ENCODE measurements at places on chromosomes 2 and 18.

GRCh38 chr18:46110406-46110805, 6.2 kb downstream of the HAUS1 start:
- DNase-seq, result no peak

DNA sequence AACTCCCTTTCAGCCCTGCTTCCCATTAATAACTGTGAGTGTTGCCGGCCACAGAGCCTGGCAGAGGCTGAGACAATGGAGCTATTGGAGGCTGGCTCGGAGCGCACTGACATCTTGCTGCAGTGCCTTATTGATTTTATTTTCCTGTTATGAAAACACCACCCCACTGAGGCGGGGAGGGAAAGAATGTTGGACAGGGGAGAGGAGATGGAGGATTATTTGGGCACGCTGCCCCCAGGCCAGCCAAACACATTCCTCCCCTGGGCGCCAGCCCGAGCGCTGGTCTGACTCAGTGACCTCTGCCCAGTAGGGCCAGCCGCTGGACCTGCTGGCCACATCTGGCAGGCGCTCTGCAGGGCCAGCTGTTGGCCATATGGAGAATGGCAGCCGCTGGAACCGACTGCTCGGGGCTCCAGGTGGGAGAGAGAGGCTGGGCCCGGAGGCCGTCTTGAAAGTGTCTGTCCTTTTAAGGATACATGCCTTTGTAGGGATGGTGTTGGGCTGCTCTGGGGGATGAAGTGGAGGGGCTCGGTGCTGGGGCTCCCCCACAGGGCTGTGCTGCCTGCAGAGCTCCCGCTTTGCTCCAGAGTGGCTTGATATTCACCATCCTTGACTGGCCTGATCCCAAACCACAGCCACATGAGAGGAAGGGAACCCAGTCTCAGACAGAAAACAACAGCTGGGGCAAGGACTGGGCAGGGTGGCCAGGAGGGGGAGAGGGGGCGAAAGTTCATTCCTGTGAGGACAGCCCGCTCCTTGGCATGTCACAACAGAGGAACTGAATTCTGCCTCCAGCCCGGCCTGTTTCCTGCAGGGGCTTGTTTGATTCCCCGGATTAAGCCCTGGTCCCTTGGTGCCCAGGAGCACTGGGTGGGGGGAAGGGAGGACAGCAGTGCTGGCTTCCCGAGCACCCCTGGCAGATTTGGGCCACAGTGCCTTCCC, 179.0 kb downstream of the KLHL29 start:
- no peak for DNase-seq

DNA sequence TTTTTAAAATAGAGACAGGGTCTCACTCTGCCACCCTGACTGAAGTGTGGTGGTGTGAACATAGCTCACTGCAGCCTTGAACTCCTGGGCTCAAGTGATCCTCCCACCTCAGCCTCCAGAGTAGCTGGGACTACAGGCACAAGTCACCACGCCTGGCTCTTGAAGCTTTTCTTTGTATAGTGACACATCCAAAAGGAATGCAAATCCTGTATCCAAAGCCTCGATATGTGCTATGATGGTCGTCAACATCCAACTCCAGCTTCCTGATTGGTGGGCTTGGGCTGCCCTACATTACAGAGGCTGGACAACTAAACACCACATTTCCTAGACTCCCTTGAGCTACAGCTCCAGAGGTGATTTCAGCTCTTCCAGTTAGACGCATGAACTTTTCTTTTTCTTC, 101.7 kb upstream of the PGAP1 start:
- DNase-seq, result no peak

- DNase-seq, result no peak
These were observed 640.2 kb upstream of the SLC39A10 start for GRCh38 chr2:195016841-195017240.

DNA sequence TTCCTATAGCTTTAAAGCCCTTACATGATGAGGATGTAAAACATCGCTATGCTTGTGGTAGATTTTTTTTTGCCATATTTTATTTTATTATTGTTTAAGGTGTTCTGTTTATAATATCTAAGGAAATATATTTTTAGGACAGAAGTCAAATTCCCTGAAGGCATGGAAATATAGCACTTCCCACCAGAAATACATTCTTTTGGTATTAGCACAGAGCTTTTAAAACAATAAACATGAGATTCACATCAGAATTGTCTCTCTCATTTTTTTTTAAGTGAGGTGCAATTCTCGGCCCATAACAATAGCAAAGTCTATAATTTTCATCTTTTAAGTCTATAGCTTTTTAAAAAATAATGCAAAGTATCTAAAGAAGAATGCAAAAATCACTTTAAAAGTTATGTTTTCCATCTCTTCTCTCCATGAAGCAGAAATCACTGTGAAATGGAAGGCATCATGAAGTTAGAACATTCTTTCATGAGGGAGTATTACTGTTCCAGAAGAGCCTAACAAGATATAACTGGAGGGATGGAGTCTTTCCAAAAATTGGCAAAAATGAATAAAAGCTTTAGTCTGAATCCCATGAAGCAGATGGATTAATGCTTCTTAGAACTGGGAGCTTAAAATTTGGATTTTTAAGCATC, 283.6 kb upstream of the TRIB2 start:
- no peak for DNase-seq

GRCh38 chr18:9405130-9405529, 70.2 kb upstream of the RALBP1 start:
- no peak for DNase-seq

- no peak for DNase-seq
These were observed 445.7 kb upstream of the FANCL start for GRCh38 chr2:58686776-58687175.

- no peak for DNase-seq
These were observed 61.8 kb downstream of the RFTN2 start for GRCh38 chr2:197613509-197613987.

DNA sequence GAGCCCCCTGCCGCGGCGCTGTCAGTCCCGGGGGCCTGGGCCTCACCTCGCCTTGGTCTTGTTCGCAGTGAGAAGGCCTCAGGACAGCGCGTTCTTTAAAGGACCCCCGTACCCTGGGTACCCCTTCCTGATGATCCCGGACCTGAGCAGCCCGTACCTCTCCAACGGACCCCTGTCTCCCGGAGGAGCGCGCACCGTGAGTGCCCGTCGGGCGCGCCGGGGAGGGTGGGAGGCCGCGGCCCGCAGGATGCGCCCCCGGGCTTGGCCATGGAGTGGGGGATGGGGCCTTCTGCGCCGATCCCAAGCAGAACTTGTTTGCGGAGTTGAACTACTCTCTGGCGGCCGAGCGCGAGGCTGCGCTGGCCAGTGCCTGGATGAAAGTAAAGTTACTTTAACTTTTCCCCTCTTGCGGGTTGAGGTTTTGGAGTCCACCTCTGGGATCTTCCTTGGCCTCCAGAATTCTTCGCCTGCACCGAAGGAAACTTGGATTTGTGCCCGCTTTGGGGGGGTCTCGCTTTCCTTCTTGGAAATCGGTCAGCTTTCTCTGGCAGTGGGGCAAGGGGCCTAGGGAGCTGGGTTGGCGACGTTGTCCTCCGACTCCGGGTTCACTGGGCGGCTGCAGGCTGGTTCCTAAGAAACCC, 1.2 kb downstream of the TCF7L1 start:
- DNase-seq, result no peak

GRCh38 chr2:239896075-239896474, 129.1 kb downstream of the NDUFA10 start:
- no peak for DNase-seq

- no peak for DNase-seq
These were observed 348.1 kb downstream of the CLIP4 start for GRCh38 chr2:29463181-29463900.
